ENCODE measurements at places on chromosomes 5 and 9. TPM values are rescaled to one million over a fixed set of nuclear protein-coding genes. Genes with fewer than 3 reads are reported as not detected.
A peak's percentile ranks its signal among the peaks of the same experiment; 100 is the strongest.

GRCh38 chr5:104443706-104444105 lies 881.1 kb upstream of the NUDT12 start:
- no peak for DNase-seq

- DNase-seq: peak; percentile 38
Observed at GRCh38 chr5:154238776-154239481, 48.4 kb downstream of the GALNT10 start.

DNA sequence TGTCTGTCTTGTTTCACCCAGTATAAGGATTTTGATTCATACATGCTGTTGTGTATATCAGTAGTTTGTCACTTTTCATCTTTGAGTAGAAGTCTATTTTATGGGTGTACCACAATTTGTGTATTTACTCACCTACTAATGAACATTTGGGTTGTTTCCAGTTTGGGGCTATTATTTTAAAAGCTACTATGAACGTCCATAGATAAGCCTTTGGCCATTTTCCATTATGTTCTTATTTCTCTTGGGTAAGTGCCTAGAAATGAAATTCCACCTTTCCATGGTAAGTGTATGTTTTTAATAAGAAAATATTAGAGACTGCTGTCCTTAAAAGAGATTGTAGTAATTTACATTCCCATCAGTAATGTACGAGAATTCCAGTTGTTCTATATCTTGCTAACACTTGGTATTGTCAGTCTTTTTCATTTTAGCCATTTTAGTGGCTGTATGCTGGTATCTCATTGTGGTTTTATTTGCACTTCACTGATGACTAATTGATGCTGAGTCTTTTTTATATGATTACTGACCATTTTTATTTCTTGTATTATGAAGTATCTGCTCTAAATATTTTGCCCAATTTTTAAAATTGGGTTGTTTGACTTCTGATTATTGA lies 17.9 kb upstream of the PDE8B start:
- DNase-seq: no peak

- no peak for DNase-seq
Observed at GRCh38 chr9:92714016-92714415, 44.1 kb upstream of the IPPK start.

GRCh38 chr5:73486119-73486899 lies 11.9 kb upstream of the BTF3 start:
- peak; percentile 61 for DNase-seq

GRCh38 chr9:127368852-127369402 lies 28.0 kb upstream of the SLC2A8 start:
- DNase-seq: no peak

GRCh38 chr5:13987843-13988464 lies 43.5 kb upstream of the DNAH5 start:
- DNase-seq: peak; percentile 42

DNA sequence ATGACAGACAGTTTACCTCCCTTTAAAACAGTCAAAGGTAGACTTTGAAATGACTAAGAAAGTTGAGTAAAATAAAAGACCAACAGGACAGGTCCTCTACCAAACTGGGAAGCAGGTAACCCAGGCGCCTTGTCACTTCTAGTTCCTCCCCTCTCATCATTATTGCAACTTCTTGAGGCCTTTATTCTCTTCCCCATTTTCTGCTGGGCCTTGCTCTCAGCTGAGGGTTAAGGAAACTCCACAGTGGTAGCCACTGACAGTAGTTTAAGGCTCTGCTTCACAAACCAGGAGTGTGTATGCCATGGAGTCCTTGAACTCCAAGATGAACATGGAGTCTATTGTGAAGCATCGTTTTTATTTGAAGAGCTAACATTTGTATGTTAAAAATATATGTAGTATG lies 36.9 kb upstream of the TCERG1 start:
- no peak for DNase-seq

DNA sequence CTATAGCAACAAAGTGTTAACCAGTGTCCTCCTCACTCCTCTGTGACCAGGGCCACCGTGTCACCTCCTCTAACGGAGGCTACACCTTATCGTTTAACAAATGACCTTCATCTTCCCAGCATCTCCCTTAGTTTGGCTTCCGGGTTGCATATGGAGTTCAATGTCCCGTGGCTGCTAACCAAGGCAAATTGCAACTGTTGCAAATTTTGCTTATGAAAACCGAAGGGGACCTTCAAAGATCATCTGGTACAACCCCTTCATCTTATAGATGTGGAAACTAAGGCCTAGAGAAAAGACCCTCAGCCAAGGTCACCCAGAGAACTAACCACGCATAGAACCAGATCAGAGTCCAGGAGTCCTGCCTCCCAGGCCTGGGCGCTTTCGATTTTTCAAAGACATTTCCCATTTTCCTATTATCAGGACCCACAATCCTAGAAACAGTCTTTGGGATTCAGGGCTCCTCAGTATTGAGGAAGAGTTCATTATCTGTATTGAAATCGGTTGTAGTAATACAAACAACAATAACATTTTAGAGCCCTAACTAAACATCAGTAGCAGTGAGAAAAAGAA lies 1.4 kb downstream of the PRELID2 start:
- DNase-seq: no peak

DNA sequence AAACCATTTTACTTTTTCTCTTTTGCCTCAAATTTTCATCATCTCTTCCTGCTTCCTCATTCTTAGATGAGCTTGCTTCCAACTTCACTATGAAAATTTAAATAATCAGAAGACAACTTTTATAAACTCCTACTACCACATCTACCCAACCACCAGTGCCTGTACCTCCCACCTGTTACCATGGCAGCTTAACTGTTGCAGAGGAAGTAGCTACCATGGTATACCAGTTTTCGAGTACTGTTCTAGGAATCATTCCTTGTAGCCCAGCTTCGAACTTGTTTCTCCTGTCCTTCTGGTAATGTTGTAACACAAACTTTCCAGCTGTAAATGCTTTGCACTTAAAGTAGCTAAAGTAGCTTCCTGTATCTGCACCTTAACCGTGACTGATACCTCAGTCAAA lies 266.8 kb upstream of the NREP start:
- no peak for DNase-seq

DNA sequence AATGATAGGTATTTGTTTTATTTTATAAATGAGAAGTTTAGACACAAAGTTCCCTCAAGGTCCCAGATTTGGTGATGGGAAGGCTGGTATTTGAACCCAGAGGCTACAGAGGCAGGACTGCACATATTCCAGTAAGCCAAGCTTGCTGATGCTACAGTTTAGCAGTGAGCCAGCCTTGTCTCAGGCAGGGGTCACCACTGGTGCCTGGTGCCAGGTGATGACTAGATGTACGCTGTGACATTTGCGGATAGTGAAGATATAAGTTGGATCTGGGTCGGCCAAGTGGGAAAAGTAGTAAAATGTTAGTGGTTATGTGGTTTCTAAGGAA lies 143.9 kb downstream of the AOPEP start:
- no peak for DNase-seq

GRCh38 chr9:76136986-76137385 lies 246.5 kb downstream of the PCSK5 start:
- DNase-seq: no peak

- DNase-seq: no peak
Observed at GRCh38 chr9:132502480-132502879, 79.9 kb upstream of the BARHL1 start.

GRCh38 chr9:106800701-106801270 lies 62.2 kb upstream of the ZNF462 start:
- DNase-seq: no peak

Gene CLIC3
- 0.29 TPM for total RNA-seq

Gene SYK
- 7.9 TPM for total RNA-seq

Gene NR4A3
- 0.24 TPM for total RNA-seq

Gene AK3
- total RNA-seq: 42.7 TPM

Gene RAB3C
- total RNA-seq: 11.5 TPM
